IPS DF 6.9 (cell line): ENCODE measurements at places on chromosomes 5 and 9.

DNA sequence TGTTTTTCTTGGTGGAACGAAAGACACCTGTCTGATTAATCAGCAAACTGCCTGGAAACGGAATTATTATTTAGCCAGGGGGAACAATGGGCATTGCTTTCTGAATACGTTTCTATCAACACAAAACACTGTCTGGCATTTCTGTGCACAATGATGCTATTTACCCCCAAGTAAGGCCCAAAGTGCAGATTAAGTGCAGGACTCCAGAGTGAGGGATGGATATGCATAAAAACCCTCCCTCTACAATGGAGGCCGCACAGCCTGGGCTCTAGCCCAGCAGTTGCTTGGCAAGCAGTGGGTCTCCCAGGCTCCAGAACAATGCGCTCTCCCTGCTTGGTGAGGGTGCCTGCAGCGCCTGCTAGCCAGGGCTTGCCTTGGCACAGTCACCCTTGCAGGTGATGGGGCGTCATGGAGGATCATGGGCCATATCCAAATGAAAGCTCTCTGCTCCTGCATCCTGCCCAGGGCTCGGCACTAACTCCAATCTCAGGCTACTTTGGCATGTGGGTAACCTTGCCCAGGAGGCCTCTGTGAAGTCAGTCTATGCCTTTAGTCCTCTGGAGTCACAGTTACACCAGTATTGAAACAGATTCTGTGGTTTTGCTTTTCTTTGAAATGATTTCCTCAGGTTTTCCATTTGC lies 11.5 kb upstream of the SPATA24 start:
- DNase-seq: no peak

- no peak for DNase-seq
Observed at GRCh38 chr5:61327760-61328753, 4.0 kb upstream of the ZSWIM6 start.

DNA sequence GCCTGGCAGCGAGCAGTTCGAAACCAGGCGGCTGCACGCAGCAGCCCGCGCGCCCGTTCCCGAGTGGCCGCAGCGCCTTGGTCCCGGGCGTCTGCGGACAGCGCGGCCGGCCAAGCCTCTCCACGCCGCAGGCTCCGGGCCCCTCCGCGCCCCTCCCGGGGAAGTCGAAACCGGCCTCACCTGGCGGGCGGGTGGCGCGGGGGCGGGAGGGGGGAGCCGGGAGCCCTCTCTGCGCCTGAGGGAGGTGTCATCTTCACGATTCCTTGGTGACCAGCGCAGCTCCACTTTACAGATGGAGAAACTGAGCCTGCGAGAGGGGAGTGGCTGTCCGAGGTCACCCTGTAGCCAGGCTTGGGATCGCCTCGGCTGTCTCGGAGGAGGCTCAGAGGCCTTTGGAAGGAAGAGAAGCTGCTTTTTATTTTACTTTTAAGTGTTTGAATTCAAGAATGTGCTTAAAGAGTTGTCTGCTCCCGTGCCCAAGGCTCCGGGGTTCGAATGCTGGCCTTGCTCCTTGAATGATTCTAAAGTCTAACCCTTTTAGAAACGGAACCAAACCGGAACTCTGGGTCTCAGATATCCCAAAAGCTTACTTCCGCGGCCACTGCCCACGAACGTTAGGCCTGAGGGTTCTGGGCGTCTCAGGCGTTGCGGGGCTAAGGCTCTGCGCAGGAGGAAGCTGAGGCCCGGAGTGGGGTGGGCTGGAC lies 662 bp downstream of the SUSD3 start:
- DNase-seq: no peak

- DNase-seq: no peak
Observed at GRCh38 chr9:106875529-106875928, 12.6 kb downstream of the ZNF462 start.

DNA sequence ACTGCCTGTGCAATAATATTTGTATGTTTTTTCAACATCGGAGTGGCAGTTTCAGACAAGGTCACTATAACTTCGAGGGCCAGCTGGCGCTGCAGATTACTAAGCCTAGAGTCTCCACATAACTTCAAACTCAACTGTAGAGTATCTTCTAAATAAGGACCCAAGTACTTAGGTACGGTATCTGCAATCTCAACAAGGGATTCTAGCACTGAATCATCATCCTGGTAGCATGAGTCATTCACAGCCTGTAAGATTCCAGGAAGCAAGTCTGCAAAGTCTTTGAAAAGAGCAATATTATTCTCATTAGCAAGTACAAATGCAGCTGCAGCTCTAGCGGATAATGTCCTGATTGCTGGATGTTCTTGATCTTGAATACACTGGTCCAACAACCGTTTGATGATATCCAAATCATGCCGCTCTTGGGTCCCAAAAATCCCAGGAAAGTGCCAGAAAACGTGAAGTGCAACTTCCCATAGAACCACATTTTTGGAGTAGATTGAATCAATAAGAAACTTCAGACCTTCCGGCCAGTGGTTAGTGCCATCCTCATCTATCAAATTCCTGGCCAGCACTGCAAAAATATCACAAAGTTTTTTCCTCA lies 654 bp downstream of the RANBP6 start:
- DNase-seq: no peak

DNA sequence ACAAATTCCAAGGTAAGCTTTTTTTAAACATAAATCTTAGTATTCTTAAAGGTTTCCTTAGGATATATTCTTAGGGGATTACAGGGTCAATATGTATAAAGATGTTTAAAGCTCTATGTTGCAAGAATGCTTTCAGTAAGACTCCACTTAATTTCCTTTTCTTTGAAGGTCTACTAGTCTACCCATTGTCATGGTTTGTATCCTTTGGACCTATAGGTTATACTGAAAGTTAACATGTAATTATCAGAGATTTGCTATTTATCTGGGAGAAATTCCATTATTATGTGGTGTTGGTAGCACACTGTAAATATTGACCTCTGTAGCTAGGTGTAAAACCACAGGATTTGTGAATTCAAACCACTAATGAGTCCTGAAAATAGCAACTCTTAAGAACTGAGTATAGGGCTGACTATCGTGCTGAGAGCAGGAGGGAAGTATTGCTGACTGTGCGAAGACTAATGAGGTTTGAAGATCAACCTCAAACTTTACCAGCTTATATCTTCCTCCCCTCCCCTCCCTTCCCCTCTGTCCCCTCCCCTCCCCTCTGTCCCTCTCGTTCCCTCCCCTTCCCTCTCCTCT lies 85.6 kb downstream of the GADD45G start:
- DNase-seq: no peak
